ENCODE measurements at places on chromosomes 2 and 18.

DNA sequence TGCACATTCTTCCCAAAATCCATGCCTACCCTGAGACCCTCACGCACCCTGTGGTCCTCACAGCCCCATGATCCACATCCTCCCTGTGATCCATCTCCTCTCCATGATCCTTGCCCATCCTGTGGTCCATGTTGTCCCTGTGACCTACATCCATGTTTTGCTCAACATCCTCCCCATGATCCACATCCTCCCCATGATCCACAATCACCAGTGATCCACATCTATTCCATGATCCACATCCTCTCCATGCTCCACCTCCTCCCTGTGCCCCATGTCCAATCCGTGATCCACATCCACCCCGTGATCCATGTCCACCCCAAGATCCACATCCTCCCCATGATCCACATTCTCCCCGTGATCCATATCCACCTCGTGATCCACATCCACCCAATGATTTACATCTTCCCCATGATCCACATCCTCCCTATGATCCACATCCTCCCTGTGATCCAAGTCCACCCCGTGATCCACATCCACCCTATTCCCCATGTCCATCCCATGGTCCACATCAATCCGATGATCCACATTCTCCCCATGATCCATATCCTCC is 281.2 kb downstream of the MYCN start:
- DNase-seq = no peak

DNA sequence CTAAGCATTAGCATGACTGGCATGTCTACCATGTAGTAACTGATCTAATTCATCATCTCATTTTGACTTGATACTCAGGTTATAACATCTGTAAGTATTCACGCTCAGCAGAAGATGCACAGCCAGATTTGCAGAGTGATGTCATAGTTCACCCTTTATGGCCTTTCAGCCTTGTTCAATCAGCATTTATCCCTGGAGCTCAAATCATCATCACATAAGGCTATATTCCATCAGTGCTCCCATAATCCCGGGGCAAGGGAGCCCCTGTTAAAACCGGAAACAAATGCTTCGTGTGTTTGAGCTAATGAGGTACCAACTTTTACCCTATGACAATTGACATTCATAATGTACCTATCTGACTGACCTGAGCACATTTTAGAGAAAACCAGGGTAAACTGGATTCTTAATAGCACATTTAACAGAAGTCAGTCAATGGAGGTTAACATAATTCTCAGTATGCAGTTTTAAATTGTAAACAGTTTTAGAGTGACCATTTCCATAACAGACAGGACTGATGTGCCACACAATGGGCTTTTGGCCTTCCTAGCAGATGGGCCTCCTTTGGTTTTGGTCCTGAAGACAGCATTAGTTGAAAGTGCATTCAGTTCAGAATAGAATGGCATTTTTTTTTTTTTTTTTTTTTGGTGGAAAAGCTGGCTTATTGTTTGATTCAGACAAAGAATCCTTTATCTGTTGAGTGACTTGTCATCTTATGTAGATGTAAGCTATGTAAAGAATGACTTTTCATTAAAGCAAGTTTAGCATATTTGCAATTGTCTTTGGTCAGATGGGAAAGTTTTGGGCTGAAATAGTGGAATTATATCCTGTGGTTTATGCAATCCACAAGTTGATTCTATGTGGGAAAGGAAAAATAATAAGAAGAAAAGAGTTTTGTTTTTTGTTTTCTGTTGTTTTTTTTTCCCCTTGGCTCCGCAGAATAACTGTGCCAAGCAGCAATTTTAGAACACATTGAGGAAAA is 866.0 kb upstream of the ACVR2A start:
- no peak for DNase-seq

- DNase-seq = no peak
These were observed 41.1 kb downstream of the UPP2 start for GRCh38 chr2:158142568-158143332.

GRCh38 chr2:9681427-9681817 is 50.6 kb upstream of the YWHAQ start:
- DNase-seq = peak; percentile 62

- peak; percentile 23 for DNase-seq
These were observed 357.3 kb downstream of the ZEB2 start for GRCh38 chr2:144162652-144163051.

- DNase-seq = no peak
These were observed 134.8 kb downstream of the GLI2 start for GRCh38 chr2:120870467-120870788.

GRCh38 chr2:238912916-238913875 is 65.3 kb downstream of the TWIST2 start:
- no peak for DNase-seq

GRCh38 chr2:203989521-203989920 is 53.0 kb downstream of the ICOS start:
- no peak for DNase-seq

DNA sequence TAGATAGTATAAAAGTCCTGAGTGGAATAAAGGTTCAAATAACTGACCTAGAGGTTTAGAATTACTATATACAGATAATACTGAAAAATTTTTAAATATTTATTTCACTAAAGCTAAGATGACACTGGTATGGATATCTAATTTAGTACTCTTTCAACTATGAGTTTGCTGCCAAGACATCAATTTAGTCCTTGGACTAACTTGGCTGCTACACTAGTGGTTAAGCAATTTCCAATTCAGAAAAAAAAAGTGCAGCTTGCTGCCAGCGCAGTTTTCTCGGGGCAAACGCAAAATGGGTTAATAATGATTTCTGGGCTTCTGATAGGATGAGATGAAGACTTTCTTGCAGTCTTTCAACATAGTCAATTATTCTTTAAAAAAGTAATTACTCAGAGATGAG is 10.8 kb downstream of the BUB1 start:
- DNase-seq = no peak

DNA sequence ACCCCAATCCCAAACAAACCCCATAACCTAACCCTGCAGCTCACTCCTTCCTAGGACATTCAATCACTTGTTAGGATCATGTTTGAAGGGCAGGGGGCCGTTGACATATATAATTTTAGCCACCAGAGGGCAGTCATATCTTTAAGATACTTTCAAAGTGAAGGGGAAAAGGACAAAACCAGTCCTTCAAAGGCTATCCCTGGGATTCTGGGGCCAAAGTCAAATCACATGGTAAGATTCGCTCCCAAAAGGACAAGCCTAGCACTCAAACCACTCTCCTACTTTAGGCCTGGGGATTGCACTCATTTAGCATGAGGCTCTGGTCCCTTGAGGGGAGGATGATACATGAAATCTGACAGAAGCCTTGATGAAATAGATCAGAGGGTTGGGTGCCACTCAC is 44.6 kb downstream of the HAUS1 start:
- DNase-seq = peak; percentile 49

DNA sequence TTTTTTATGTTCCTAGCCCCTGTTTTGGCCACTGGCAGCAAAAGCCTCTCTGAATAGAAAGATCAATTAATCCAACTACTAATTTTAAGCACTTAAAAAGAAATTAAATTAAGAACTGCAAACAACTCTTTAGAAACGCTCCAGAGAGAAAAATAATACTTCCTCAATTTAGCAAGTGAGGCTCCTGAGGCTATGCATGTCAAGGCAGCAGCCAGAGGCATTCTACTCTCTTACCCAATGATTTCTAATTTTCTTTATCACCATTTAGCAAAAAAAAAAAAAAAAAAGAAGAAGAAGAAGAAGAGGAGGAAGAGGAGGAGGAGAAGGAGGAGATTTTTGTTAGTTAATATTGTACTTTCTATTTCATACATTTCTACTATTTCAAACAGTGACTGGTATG is 68.5 kb downstream of the TMEM237 start:
- DNase-seq = no peak

GRCh38 chr2:50863856-50864255 is 168.1 kb downstream of the NRXN1 start:
- DNase-seq = no peak

DNA sequence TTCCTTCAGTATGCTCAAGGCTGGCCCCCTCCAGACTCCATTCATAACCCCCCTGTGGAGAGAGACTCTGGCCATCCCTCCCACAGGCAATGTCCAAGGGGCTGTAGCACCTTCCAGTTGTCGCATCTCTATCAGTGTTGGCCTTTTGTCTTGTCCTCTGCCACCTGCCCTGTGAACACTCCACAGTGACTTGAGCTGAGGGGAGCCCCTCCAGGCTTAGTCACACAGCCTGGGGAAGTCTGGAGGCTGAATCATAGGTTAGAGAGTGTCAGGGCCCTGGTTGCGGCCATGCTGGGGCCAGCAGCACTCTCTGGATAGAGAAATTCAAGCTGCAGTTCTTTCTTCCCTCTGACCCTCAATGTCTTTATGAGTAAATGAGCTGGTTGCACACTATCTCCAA is 64.7 kb downstream of the GYPC start:
- no peak for DNase-seq

DNA sequence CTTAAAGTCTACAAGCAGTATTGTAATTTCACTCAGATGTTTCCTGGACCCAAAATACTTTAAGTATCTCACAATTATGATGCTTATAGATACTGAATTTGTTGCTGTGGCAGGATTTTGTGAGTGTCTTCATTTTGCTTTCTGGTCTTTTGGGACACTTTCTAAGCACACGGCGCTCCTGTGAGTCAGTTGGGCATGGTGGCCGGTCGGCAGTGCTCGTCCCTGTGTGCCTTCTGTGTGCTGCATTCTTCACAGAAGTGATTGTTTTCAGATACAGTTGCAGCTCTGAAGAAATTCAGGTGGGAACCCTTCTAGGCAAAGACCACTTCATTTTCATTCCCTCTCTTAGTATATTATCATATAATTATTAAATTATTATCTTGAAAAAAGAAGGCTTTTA is 273.3 kb downstream of the ZNF407 start:
- no peak for DNase-seq

Data from central memory CD4-positive, alpha-beta T cell (primary cell).